ENCODE measurements at places on chromosomes 2 and 18.

DNA sequence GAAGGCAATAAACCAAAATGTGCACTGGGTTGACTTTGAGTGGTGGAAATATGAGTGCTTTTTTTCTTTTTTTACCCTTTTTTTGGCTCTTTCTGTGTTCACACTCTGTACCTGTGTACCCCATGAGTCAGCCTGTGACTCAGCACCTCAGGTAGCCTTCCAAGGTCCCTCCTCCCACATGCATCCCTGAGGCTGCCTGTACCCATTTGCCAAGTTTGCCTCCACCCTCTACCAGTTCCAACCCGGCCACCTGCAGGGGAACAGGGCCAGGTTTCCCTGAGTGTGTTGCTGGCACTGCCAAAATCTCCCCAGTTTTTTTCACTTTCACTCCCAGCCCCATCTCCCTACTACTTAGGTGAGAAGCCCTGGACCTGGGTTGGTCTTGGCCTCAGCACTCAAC lies 14.0 kb downstream of the CXCR1 start:
- DNase-seq, result no peak

DNA sequence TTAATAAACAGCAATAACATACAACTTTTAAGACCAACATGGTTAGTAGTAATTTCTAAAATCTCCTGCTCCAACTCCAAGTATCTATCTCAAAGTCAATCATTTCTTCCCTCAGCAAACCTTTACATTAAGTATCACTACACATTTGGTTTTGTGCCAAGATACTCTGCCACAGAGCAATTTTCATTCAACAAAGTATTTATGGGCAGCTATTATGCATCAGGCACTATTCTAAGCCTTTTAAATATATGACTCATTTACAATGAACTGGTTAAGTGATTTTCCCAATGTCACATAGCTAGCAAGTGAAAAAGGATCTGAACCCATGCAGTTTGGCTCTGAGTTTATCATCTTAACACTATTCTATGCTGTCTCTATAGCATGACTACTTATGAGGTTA lies 264.3 kb downstream of the NOL4 start:
- no peak for DNase-seq

- DNase-seq, result no peak
These were observed 200.6 kb downstream of the ZBTB7C start for GRCh38 chr18:48208432-48209140.

DNA sequence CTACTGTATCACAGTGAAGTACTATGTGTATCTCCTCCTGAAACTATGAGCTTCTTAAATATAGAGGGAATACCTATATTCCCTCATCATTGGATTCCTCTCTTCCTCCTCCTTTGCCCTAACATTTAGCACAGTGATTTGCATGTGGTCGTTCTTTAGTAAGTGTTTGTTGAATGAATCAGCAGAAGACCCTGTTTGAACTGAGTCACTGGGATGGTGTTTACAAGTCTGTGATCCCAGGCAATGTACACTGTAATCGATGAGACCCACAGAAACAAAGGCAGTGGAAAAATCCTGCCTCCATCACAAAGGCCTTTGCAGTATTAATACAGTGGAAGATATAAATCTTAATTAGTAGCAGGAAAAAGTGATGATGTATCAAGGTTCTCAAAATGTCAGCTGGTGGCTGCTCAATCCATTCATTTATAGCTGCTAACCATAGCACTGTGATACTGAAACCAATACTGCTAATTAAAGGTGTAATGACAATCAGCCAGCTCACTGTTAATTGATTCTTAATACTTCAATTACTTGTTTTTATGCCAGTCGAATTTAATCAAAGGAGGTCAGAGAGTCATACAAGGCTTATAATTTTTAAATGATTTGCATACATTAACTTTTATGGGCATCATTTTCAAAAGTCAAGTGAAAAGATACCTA lies 20.8 kb upstream of the MYO3B start:
- DNase-seq, result no peak

- no peak for DNase-seq
These were observed 21.6 kb upstream of the SULT1C2 start for GRCh38 chr2:108267101-108267500.

- no peak for DNase-seq
These were observed 2.2 kb downstream of the HMSD start for GRCh38 chr18:63951302-63951705.

DNA sequence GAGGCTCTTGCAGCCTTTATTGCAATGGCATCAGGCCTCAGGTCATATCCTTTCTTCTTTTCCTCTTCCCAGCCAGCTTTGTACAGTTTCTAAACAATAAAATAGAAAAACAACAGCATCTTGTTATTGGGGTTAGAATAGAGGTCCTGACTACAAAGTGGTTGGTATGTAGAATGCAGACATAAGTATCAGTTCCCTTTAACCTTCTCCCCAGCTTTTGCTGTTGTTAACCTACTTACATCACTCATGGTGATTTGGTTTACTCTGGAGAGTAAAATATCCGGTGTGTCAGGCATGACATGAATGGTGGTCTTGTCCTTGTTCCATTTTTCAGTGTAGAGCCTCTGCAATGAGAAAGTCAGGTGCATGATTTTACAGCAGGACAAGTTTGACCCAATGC lies 69.8 kb downstream of the NEB start:
- DNase-seq, result no peak

Data from stimulated activated CD4-positive, alpha-beta T cell treated with anti-CD3 and anti-CD28 coated beads, Interleukin-15, amount 100 ng/mL, for 48 hours (primary cell).